Myometrial cell (primary cell): ENCODE measurements at places on chromosomes 1 and 21. TPM values are rescaled to one million over a fixed set of nuclear protein-coding genes. Genes with fewer than 3 reads are reported as not detected.

Gene CAPN8
- not detected in 2 replicates for total RNA-seq

Gene RIPPLY3
- total RNA-seq = 0.29 TPM in 1 of 2 replicates, not detected in the other

Gene KRTAP7-1
- total RNA-seq = not detected in 2 replicates

Gene CHIA
- not detected in 2 replicates for total RNA-seq

Gene KCNA10
- total RNA-seq = not detected in 2 replicates

Gene KCNE2
- total RNA-seq = not detected in 2 replicates

Gene DCDC2B
- total RNA-seq = not detected in 2 replicates

Gene PRAMEF33
- not detected in 2 replicates for total RNA-seq

Gene CGN
- total RNA-seq = not detected in 2 replicates

Gene PCAT6
- total RNA-seq = 0.86 and 1.9 TPM in 2 replicates

Gene FOXO6
- not detected in 2 replicates for total RNA-seq

Gene HTR1D
- not detected in 2 replicates for total RNA-seq

Gene SPRR5
- total RNA-seq = not detected in 2 replicates

Gene LRRC3
- 0.18 and 0.29 TPM in 2 replicates for total RNA-seq

Gene RPTN
- not detected in 2 replicates for total RNA-seq

Gene STYXL2
- not detected in 2 replicates for total RNA-seq

Gene TNFSF4
- 19.0 and 19.5 TPM in 2 replicates for total RNA-seq

Gene SSR2
- total RNA-seq = 633 and 985 TPM in 2 replicates

Gene ZNF281
- 11.0 and 13.8 TPM in 2 replicates for total RNA-seq

Gene INTS11
- total RNA-seq = 119 TPM in 2 replicates

Gene CDCA8
- 23.4 and 31.4 TPM in 2 replicates for total RNA-seq

Gene CFAP57
- total RNA-seq = under 0.01 and 0.35 TPM in 2 replicates

Gene IL22RA1
- 0.18 TPM in 1 of 2 replicates, not detected in the other for total RNA-seq

Gene FAAH
- total RNA-seq = 0.29 and 0.89 TPM in 2 replicates

Gene RNU1-1
- total RNA-seq = not detected in 2 replicates

Gene TTLL7
- total RNA-seq = 2.0 and 3.5 TPM in 2 replicates

Gene CD1E
- not detected in 2 replicates for total RNA-seq

Gene AMY1A
- not detected in 2 replicates for total RNA-seq

Gene OR2L13
- not detected in 2 replicates for total RNA-seq

Gene TRIM58
- 0.29 TPM in 1 of 2 replicates, not detected in the other for total RNA-seq

Gene SOX13
- 16.5 and 17.0 TPM in 2 replicates for total RNA-seq

Gene S100A7
- total RNA-seq = not detected in 2 replicates

Gene AMY2A
- total RNA-seq = not detected in 2 replicates

Gene FCRLB
- 9.5 and 11.5 TPM in 2 replicates for total RNA-seq
